ENCODE measurements at places on chromosomes 12 and 14.

- DNase-seq, result no peak
These were observed 131.1 kb downstream of the CACNA1C start for GRCh38 chr12:2183556-2184541.

- no peak for DNase-seq
These were observed 91.9 kb upstream of the LMNTD1 start for GRCh38 chr12:25644979-25645378.

DNA sequence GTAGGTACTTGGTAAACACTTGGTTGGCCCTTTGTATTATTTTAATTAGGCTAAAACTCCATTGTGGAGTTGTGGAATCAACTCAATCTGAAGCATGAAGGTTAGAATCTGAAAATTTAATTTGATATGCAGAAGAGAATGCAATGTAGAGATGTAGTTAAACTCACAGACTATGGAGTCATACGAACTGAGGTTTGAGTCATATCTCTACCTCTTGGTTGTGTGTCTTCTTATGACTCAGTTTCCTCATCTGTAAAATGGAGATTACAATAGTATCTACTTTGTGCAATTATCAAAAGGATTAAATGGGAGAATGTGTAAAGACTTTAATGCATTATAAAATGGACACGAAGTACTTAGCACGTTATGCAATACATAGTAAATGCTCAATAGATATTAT lies 146.0 kb upstream of the IFNG-AS1 start:
- DNase-seq, result no peak

DNA sequence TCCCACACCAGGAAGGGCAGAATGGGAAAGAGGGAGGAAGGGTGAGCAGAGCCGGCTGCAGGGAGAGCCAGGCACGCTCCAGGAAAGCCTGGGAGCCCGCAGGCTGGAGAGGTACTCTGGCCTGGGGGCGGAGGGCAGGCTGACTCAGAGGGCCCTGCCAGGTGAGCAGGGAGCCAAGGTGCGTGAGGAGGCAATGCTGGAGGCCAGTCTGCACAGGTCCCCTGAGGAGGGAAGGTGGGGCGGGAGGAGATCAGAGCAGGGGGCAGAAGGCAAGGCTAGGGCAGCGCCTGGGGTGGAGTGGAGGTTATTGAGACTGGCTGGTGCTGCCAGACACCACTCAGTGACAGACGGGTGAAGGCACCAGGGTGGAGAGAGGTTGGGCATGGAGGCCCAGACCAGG lies 385.0 kb downstream of the BCL11B start:
- no peak for DNase-seq

GRCh38 chr12:67694306-67694900 lies 45.9 kb downstream of the DYRK2 start:
- DNase-seq, result no peak

GRCh38 chr14:61203081-61203753 lies 77.9 kb downstream of the TMEM30B start:
- no peak for DNase-seq

DNA sequence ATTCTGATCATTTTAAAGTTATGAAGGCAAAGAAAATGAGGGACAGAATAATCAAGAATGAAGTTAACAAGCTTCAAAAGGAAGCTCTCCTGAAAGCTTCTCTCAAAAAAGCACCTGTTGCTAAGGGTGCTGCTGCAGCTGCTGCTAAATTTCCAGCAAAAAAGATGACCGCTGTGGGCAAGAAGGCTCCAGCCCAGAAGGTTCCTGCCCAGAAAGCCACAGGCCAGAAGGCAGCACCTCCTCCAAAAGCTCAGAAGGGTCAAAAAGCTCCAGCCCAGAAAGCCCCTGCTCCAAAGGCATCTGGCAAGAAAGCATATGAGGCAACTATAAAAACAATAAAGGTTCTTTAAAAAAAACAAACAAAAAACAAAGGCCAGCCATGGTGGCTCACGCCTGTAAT lies 52.7 kb upstream of the NR2C1 start:
- DNase-seq, result no peak

DNA sequence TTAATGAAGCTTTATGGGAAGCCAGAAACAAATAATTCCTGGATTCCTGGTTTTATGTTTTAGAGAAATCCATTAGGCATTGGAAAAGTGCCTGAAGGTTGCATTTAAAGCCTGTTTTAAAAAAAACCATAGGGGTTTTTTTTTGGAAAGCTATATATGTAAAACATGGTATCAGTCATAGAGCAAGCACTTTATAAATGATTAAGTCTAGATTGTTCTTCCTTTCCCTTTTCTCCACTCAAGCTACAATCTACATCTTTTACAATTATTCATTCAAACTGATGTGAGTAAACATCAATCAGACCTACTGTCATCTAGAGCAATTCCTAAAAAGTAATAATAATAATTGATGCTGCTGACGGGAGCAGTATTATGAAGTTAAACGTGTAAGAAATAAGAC lies 500.7 kb downstream of the TMEM117 start:
- DNase-seq, result no peak

GRCh38 chr14:85263916-85264675 lies 265.8 kb upstream of the FLRT2 start:
- no peak for DNase-seq

GRCh38 chr14:87628129-87628528 lies 364.9 kb downstream of the GALC start:
- DNase-seq, result no peak

GRCh38 chr12:53777412-53777811 lies 25.6 kb upstream of the CISTR start:
- DNase-seq, result no peak

DNA sequence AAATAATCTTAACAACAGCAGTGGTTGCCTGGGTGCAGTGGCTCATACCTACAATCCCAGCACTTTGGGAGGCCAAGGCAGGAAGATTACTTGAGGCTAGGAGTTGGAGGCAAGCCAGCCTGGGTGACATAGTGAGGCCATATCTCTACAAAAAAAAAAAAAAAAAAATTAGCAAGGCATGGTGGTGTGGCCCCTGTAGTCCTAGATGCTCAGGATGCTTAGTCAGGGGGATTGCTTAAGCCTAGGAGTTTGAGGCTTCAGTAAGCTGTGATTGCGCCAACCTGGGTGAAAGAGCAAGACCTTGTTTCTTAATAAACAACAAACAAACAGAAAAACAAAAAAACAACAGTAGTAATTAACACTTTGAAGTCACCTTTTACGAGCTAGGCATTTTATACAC lies 642 bp upstream of the ACSM4 start:
- DNase-seq, result no peak

DNA sequence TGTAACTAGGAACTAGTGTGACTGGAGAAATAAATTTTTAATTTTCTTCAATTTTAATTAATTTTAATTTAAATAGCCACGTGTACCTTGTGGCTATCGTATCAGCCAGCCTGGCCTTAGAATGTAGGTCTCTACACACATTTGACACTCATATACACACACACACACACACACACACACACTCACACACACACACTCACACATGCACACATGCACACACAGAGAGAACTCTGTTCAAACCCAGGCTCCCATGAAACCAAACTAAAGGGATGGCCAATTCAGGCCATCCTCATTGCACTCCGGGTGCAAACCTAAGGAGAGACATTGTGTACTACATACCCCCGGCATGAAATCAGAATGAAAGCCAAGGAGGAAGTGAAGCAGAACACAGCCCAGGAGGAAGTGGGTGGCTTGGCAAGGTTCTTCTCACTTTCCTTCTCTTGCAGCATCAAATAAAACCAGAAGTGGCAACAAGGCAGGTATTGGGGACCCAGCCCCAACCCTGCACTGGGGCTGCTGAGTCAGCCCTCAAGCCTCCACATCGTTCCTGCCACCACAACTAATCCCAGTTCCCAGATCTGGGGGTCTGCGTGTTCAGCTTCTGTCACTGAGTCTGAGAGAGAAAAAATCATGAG lies 26.2 kb upstream of the CHPT1 start:
- DNase-seq, result peak; percentile 47

DNA sequence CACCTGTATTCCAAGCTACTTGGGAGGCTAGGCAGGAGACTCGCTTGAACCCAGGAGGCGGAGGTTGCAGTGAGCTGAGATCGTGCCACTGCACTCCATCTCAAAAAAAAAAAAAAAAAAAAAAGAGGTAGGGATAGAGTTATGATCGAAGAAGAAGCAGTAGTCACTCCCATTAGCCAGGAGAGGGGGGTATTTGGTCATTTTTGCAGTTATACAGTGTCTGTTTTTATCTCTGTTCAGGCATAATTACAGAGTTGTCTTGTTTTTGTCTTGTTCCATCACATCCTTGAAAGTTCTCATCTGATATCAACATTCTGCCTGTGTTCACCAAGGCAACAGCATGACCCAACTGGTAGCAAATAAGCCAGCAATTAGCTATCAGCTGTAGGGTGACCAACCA lies 98.5 kb upstream of the TMPO start:
- peak; percentile 64 for DNase-seq

GRCh38 chr12:123889848-123890535 lies 82.6 kb downstream of the CCDC92 start:
- no peak for DNase-seq

GRCh38 chr12:130702966-130703732 lies 12.9 kb downstream of the RIMBP2 start:
- DNase-seq, result no peak

DNA sequence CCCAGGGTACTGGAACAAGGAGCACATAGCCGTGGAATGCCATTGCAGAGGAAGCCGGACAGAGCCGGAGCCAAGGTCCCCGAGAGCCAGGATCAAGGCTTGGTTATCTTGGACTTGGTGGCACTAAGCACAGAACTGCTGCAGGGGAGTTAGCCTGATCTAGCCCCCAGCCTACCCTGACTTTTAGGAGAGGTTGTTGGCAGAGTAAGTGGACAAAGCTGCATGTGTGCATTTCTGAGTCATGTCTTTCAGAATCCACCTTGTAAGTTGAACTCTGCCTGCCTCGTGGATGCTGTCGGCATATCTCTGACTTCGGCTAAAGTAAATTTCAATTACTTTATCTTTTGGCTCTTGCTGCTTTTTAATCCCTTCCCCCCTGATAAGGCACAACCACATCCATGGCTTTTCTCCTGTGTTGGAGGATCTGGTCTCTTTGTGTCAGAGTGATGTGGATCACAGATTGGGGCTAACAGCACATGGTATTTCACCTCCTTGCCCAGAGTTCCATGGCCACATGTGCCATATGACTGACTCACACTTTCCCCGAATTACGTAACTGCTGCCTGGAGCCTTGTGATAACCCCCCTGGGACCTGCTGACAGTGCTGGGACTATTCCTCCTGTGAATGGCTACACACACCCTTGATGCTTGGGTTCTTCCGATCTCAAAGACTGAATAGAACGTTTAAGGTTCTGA lies 240.3 kb downstream of the EMP1 start:
- no peak for DNase-seq

DNA sequence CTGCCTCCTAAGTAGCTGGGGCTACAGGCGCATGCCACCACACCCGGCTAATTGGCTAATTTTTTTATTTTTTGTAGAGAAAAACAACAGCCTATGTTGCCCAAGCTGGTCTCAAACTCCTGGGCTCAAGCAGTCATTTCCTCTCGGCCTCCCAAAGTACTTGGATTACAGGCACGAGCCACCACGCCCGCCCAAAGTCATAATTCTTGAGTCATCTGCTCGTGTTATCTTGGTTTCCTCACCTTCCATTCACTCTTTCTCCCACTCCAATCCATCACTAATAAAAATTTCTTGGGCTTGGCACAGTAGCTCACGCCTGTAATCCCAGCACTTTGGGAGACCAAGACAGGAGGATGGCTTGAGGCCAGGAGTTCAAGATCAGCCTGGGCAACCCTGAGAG lies 32.0 kb downstream of the ITGA7 start:
- no peak for DNase-seq

DNA sequence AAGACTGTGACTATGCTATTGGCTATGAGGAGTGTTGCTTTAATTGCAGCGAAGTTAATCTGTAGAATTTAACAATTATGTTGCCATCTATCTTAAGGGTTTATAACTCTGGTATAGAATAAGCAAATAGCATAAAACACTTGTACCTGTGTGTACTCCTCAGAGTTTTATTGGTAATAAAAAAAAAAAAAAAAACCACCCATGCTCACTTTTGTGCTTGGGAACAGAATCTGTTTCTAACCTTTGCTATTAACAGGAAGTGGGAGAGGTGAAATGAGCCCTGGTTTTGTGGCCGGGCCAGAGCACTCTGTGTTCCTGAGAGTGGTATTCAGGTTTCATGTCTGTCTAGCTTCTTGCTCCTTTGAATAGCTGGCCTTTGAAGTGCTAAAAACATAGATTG lies 53.1 kb downstream of the PDE3A start:
- no peak for DNase-seq

GRCh38 chr14:72605096-72605920 lies 288.6 kb downstream of the DPF3 start:
- no peak for DNase-seq

GRCh38 chr12:50677858-50678257 lies 86.0 kb upstream of the ATF1 start:
- DNase-seq, result no peak

GRCh38 chr12:11927286-11927935 lies 143.3 kb upstream of the BCL2L14 start:
- no peak for DNase-seq

GRCh38 chr12:34342048-34342447 lies 319.8 kb downstream of the ALG10 start:
- DNase-seq, result no peak

DNA sequence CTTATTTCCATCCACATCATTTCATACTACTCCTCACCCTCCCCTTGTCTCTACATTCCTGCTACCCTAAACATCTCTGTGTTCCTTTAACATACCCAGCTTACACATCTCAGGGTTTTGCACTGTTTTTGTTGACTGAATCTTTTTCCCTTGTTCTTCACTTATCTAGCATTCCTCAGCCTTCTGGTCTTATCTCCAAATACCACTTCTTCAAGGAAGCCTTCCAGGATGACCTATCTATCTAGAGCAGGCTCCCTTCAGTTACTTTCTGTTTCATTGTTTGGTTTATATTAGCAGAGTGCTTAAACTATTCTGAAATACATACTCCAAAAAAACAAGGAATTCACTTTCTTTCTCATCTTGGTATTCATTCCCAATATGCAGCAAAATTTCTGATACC lies 353.1 kb downstream of the NAV3 start:
- no peak for DNase-seq

- DNase-seq, result no peak
These were observed 1.7 kb upstream of the OVCH1 start for GRCh38 chr12:29499235-29499634.

DNA sequence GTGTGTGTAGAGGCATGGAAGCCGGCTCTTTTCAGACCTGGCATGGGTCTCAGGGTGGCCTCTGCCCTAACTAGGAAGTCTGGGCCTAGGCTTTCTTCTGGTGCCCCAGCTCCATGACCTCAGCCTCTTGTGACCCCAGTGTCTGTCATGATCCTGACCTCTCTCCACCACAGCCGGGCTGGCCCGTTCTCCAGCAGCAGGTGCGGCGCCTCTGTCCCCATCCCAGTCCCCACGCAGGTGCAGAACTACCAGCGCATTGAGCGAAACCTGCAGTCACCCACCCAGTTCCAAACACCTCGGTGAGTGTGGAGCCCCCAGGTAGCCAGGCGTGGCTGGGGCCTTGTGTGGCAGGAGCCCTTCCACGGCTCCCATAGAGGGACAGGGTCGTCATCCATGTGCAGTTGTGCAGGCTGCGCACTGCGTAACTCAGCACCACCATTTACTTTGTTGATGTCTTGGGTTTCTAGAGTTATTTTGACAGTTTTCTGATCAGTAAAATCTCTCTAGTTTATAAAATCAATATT lies 14.8 kb upstream of the PUS1 start:
- DNase-seq, result no peak

- no peak for DNase-seq
These were observed 72.1 kb downstream of the SPRING1 start for GRCh38 chr12:116665666-116666304.

GRCh38 chr12:89678225-89678624 lies 30.4 kb downstream of the ATP2B1 start:
- DNase-seq, result no peak

GRCh38 chr12:98725476-98726247 lies 80.6 kb downstream of the APAF1 start:
- peak; percentile 64 for DNase-seq

Measured in Karpas-422 (cell line).